NT2/D1 (cell line): ENCODE measurements at places on chromosomes 5 and 9.

GRCh38 chr5:54387031-54387430 is 68.5 kb upstream of the HSPB3 start:
- DNase-seq: no peak

GRCh38 chr5:78320401-78320800 is 25.9 kb upstream of the AP3B1 start:
- no peak for DNase-seq

DNA sequence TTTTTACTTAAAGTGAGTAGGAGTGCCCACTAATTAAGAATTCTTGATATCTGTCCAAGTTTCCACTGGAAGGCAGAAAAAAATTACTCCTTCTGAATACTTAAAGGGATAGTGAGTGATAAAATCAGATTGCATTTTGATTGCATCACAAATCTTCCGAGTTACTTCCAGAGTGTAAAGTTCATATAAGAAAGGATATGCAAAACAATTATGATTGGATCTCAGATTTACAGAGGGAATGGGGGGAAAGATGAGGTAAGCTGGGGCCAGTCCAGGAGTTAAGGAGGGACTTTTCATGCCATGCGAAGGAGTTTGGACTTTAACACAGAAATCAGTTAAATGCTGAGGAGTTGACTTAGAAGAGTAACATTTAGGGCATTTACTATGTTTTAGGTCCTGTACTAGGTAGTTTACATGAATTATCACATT is 9.3 kb upstream of the RNF145 start:
- no peak for DNase-seq

- no peak for DNase-seq
Observed at GRCh38 chr5:1430121-1430795, 15.0 kb downstream of the SLC6A3 start.

DNA sequence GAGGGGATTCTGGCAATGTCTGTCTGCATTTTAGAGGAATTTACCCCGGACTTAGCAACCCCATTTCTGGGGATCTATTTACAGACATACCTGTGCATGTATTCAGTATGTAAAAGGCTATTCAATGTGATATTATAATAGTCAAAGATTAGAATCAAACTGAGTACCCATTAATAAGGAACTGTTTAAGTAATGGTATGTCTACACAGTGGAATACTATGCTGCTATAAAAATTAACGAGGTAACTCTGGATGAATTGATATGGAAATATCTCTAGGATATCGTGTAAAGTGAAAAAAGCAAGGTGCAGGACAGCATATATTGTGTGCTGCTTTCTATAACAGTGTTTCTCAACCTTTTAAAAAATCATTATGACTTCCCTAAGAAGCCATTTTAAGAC is 186.9 kb downstream of the SEMA6A start:
- no peak for DNase-seq
